Tongue (tissue), 3 donors: ENCODE measurements at places on chromosomes 12 and 14.

- DNase-seq: peak; percentile 93
These were observed at the start of gene RIMKLB for GRCh38 chr12:8697476-8698131. Gene RIMKLB (plus strand): TSS chr12:8697991. CDS start chr12:8713867, 15,876 bp downstream.

DNA sequence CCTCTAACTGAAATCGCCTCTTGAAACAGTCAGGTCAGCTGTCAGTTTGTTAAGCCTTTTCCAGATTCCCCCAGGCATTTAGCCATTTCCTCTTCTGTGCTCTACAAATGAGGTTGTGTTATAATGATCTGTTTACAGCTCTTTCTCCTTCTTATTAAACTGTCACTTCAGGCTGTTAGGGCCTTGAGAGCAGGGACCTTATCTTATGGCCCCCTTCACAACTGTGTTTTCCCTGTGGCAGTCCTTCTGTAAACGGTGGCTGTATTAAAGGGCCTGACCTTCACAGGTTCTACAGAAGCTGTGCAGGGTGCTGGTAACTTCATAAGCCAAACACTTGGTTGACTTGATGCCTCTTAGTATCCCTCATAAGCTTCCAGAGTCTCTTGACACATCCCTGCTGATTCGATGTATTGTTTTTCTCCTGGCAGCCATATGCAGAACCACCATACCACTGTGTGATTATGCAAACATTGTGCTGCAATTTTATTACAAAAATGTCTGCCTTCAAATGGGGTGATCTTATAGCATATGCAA is 104.7 kb downstream of the PLEKHA5 start:
- DNase-seq: peak; percentile 38

DNA sequence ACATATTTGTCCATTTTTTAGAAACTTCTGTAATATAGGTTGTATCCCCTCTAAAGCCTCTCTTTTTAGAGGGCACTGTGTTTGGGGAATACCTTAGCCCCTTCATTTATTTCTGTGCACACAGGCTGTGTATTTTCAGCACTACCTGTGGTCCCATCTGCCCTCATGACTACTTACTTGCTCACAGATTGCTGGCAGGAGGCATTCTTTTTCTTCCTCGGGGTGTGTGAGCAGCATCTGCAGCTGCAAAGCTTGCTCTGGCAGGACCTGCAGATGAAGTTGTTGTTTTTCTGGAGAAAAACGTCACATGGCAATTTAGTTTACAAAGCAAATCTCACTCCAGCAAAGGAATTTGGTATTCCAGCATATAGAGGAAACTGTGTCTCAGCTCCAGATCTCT is 24.3 kb downstream of the ANG start:
- no peak for DNase-seq

- peak; percentile 84 for DNase-seq
These were observed 62.3 kb downstream of the FOS start for GRCh38 chr14:75340921-75341320.

- peak; percentile 12 for DNase-seq
These were observed 42.0 kb upstream of the PRICKLE1 start for GRCh38 chr12:42631513-42631912.

GRCh38 chr12:126727218-126728075 is 1539.5 kb upstream of the TMEM132C start:
- no peak for DNase-seq

- no peak for DNase-seq
These were observed 98.9 kb downstream of the BTG1 start for GRCh38 chr12:92046557-92047392.

DNA sequence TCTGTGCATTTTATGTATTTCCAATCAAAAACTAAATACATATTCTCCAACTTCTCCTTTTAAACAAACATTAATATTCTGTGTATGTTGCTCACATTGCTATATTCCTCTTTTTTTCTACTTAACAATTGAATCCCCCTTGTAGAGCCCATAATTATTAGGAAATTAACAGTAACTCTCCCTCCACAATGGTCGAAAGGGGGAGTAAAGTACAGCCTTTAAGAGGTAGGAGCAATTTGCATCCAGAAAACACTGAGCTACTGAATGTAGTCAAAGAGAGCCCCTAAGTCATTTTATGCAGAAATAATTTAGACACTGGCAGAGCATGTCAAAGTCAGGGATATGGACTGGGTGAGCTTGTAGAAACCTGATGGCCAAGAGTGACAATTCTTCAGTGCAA is 57.2 kb upstream of the SCN8A start:
- no peak for DNase-seq

DNA sequence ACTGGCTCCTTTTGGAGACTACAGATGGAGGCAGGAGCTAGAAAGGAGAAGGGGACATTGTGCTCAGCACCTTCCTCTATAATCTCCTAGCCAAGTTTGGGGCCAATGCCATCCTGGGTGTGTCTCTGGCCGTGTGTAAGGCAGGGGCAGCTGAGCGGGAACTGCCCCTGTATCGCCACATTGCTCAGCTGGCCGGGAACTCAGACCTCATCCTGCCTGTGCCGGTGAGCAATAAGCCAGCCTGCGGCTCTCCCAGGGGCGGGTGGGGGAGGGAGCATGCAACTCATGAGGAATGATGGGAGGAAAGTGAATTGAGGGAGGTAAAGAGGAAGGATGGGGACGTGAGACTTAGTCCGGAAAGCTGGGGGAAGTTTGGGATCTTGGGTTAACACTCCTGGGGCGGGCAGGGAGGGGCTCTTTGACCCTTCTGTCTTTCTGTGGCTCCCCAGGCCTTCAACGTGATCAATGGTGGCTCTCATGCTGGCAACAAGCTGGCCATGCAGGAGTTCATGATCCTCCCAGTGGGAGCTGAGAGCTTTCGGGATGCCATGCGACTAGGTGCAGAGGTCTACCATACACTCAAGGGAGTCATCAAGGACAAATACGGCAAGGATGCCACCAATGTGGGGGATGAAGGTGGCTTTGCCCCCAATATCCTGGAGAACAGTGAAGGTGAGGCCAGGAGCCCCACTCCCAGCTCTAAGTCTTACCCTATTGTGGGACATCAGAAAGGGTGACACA is 3.3 kb downstream of the ENO2 start:
- DNase-seq: no peak
